Suppressor macrophage treated with lipopolysaccharide for 4 hours (primary cell): ENCODE measurements at places on chromosomes 5 and 9.

DNA sequence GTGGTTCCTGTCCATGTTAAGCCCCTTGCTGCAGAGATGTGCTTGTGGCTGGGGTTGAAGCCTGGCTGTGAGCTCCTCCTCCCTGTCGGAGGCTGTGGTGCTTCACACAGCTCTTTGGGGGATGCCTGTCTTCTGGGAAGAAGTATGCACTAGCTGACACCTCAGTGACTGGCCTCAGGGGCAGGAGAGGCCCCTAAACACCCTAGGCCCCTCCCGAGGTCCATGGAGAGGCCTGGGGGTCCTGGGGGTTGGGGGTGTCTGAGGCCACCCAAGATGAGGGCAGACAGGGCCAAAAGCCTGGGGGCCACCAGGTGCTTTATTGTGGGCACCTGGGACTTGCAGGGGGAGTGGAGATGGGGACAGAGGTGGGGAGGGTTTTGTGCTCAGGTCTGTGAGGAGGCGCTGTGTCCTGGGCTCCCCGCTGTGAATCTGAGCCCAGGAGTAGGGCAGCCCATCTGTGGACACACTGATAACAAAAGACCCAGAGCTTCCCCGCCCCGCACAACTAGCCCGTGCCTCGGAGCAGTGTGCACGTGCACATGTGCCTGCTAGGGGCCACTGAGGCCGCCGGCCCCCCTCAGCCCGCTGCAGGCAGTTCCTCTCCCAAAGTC lies 92.0 kb downstream of the PHF2 start:
- DNase-seq: no peak

DNA sequence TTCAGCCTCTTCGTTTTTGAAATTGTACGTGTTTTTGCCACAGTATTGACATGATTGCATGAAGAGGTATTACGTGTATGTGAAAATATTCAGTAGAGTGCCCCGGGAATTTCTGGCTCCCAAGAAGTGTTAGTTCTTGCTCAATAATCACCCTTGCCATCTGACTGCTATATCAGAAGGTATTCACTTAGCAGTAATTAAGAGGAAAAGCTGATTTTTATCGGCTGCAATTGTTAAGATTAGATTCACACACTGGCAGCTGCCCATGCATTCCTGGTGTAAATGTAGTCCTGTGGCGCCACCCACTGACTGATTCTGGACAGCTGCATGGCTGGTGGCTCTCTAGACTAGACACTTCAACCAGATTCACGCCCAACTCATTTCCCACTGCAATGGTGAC lies 440.1 kb upstream of the ADAMTS16 start:
- DNase-seq: no peak

DNA sequence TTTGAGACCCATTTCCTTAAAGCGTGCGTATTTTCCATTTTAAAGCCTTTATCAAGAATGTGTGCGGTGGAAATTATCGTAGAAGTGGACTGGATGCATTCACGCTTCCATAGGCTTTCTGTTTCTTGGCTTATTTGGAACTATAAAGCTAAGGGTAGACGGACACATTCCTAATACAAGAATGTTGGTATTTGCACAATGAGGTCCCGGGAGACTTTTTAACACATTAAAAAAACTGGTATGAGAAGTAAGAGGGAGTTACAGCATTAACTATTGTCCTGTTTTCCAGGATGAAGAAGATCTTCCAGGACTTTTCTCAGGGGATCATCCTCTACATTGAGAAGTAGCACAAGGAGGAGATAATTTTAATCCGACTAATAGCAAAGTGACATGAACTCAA lies 653.0 kb downstream of the MTRR start:
- no peak for DNase-seq

DNA sequence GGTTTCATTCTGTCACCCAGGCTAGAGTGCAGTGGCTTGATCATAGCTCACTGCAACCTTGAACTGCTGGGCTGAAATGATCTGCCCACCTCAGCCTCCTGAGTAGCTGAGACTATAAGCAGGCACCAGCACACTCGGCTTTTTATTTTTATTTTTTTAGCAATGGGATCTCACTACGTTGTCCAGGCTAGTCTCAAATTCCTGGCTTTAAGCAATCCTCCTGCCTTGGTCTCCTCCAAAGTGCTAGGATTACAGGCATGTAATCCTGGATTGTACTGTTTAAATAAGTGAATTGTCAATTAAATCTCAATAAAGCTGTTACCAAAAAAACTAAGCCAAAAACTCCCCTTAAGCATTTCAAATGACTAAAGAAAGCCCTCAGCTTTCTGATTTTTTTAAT lies 18.9 kb downstream of the GOLPH3 start:
- no peak for DNase-seq

- no peak for DNase-seq
Observed at GRCh38 chr9:79798450-79798849, 226.7 kb downstream of the TLE4 start.

- DNase-seq: no peak
Observed at GRCh38 chr9:132857616-132858342, 20.3 kb downstream of the AK8 start.
